ENCODE measurements at places on chromosomes 2 and 18. TPM values are rescaled to one million over a fixed set of nuclear protein-coding genes. Genes with fewer than 3 reads are reported as not detected.

DNA sequence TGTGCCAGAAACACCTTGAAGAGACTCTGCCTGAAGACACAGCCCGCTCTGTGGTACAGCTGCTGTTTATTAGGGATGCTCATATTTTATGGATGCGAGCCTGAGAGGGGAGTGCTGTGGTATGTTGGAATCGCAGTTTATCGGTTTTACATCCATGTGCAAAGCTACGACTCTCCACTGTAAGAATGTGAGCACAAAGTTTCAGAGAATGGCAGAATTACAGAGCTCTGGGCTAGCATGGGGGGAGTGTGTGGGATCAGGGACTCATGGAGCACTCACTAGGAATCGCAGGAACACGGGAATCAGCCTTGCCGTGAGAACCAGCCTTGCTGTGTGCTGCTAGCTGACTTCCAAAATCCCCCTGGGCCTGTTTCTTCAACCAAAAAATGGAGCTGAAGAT lies 199.9 kb downstream of the RNF144A start:
- no peak for DNase-seq

The TDRD15 gene
- not detected for polyA plus RNA-seq

DNA sequence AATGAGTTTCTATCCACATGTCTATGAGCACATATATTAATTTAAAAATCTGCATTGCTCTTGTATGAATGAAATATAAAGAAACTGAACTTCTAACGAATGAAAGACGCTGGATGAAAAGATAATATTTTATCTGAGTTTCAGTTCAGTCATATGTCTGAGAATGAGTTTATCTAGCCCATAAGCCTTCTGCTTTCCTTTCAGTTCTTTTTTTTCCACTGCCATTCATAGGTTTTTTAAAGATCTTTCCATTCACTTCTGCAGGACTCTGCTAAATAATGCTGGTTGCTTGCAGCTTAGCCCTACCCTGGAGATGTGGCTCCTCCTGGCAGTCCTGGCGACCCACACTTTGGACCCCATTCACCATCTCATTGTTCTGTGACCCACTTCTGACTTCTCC lies 109.0 kb downstream of the BCL2 start:
- DNase-seq: no peak

GRCh38 chr2:68912732-68913131 lies 40.0 kb downstream of the GKN2 start:
- DNase-seq: no peak

The FAP gene
- polyA plus RNA-seq: 12.8 TPM
